ENCODE measurements at places on chromosomes 5 and 9.
A peak's percentile ranks its signal among the peaks of the same experiment; 100 is the strongest.

- DNase-seq: no peak
Measured at GRCh38 chr9:84969084-84969483, 299.6 kb downstream of the NTRK2 start.

GRCh38 chr9:127975376-127976315, 5.1 kb downstream of the EEIG1 start:
- no peak for DNase-seq

GRCh38 chr9:2761424-2761823, 44.1 kb downstream of the KCNV2 start:
- no peak for DNase-seq

GRCh38 chr9:132670457-132671391, at the start of gene GTF3C4:
GTF3C4 (plus strand) TSS chr9:132670464; CDS start chr9:132670599, 135 bp downstream.
- no peak for DNase-seq

GRCh38 chr9:124411514-124412227, 3.6 kb downstream of the PSMB7 start:
- DNase-seq: no peak

DNA sequence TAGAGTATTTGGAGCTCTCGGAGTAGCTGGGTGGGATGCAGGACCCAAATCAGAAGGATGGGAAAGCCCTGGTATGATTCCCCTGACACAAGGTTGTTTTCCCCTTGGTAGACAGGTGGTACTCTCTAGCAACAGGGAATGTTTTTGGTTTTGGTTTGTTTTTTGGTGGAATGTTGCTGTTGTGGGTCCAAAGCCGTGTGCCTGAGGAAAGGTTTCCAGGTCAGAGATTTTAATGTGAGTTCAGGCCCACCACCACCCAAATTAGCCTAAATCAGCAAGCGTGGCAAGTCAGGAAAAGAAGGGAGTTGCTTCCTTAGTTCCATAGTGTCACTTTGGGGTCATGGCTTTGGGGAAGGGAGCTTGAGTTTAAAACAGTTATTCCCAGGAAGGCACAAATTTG, 385.5 kb downstream of the RAB3C start:
- DNase-seq: no peak

DNA sequence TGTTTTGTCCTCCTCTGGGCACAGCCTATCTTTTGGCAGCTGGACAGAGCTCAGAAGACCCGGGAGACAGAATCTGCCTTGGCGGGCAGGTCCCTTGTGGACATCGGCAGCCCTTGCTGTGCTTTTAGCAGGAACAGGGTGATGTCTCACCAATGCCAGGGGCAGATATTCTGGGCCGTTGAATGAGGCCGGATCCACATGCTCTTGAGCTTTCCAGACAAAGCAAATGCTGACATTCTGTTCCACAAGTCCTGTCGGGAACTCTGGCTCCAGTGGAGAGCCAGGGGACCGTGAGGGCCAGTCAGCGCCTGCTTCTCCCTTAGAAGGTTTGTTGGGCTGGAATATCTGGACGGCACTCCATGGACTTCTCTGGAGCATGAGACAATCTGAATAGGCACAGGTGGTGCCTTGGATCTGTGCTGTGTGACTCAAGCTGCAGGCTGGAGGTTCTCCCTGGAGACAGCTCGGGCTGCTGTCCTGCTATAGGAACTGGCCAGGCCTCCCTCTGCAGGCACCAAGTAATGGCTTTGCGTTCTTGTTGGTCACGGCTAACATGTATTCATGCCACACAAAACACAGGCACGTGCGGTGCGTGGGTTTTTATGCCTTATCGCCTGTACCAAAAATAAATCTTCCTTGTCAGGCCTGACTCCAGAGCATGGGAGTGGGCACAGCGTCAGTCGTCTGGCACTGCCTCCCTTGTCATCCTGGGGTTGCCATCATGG, 80.3 kb downstream of the GADD45G start:
- peak; percentile 82 for DNase-seq

DNA sequence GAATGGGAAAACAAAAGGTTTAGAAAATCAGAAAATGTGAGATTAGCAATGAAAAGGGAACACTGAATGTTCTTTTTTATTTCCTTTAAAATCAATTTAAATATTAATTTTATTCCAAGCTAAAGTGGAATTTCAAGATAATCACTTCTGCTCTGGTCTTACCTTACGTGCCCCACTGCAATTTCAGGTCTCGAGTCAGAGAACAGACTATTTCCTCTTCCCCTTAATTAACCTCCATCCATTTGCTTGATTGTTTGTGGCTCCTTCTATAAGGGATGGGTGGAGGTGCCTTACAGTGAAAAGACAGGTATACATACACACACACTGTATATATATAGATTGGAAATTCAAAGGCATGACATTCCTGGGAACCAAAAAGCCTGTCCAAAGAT, 137.1 kb downstream of the SUSD1 start:
- no peak for DNase-seq

DNA sequence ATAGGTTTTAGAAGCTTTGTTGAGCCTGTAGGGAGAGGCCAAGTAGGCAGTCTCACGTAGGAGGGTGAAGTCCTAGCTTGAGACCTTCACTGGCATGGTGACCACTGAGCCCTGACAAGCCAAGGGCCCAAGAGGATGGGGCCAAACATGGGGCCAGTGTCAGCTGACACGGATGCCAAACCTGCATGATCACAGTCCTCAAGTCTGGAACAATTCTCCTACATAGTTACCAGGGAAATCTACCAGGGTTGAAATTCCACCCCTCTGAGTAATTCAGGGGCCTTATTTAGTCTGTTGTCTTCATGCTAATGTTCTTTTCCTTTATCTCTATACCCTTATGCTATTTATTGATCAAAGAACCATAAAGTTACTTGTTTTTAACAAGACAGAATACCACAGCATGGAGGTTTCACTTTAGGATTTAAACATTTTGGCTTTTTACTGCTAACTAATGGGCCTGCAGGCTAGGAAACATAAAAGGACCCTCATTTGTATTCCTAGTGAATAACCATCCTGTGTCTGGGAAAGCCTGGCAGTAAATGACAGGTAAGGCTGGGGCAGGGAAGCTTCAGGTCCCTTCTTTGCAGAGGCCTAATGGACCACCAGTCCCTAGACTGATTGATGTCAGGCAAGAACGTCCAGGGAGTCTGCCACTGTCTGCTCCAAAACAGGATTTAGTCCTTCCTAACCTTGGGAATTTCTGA, 140.8 kb downstream of the FGF1 start:
- no peak for DNase-seq

DNA sequence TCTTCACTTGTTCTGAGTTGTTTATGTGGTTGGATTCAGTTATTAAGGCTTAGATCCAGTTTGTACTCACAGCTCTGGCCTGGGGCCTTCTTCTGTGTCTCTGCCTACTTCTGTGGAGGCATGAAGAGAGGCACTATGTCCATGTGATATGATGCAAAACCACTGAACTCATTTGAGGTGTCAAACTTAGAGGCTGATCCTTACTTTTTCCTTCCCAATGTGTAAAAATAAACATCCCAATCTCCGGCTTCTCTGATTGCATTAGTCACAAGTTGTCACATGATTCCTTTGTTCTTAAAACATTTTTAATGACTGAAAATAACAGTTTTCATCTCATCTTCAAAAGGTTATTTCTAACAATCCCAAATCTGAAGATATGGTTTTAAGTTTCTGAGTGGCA, 276.0 kb upstream of the RGMB start:
- no peak for DNase-seq

- no peak for DNase-seq
Measured at GRCh38 chr5:175444060-175444904, at the start of gene DRD1. DRD1 (minus strand) TSS chr5:175444182; CDS start chr5:175443099, 1,083 bp downstream.

DNA sequence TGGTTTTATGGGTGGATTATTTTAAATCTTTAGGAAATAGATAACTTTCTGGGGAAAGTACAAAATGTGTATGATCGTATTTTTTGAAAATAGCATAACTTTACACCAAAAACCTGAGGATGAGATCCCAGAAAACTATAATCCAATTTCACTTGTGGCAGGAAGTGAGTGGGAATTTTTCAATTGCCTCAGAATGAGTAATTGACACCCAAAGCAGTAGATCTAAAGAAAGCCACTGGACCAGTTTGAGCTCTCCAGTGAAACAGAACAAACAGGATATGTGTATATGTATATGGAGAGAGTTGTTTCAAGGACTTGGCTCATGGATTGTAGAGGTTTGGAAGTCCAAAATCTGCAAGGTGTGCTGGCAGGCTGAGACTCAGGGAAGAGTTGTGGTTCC, 109.2 kb upstream of the SHB start:
- no peak for DNase-seq

GRCh38 chr9:117000196-117000723, 313.2 kb downstream of the TRIM32 start:
- DNase-seq: no peak

- no peak for DNase-seq
Measured at GRCh38 chr5:159746707-159747106, 169.6 kb upstream of the ADRA1B start.

DNA sequence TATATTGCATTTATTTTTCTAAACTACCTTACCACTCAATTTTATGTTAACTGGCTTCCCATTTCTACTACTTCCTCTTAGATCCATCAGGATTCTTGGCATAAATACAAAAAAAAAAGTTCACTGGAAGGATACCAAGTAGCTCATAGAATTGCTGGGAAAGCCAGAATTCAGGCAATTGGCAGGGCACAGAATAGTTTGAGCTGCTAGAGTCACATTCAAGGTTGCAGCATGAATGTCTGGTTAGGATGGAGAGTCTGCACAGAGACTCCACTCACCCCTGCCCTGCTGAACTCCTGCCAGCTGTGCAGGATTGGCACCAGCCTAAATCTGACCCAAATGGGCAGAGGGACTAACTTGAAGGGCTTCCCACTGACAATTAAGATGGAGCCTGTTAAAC, 4.9 kb upstream of the AMACR start:
- no peak for DNase-seq

DNA sequence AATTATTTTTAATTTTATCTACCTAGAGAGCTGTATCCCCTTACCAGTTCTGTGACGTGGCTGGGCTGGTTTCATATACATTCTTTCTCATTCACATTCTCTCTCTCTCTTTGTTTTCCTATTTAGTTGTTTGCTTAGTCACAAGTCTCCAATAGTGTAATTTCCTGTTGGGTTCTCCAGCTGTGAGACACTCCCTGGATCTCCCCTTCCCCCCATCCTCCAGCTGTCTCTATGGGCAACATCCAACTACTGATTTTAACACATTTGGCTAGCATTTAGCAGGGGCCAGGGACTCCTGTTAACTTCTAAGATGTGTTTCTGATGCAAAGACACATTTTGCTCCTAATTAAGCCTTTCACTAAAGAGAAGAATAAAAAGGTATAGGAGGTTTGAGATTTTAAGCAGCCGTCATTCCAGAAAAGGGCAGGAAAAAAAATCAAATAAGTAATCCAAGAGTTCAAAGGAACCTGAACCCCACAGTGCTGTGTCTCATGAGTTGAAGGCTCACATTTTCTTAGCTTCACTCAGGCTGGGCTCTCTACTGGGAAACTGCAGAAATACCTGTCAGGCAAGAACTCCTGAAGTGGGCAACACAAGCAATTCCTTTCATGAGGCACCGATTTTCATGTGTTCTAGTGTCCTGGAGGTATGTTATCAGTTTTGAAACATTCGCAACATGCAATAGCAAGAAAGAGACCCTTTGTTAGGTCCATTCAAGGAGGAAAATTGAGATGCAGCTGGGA, 198.7 kb upstream of the C9orf72 start:
- no peak for DNase-seq

GRCh38 chr9:35923927-35924763, 14.9 kb downstream of the SPAAR start:
- no peak for DNase-seq
